Fibroblast of the aortic adventitia (primary cell): ENCODE measurements at places on chromosomes 11 and 22. TPM values are rescaled to one million over a fixed set of nuclear protein-coding genes. Genes with fewer than 3 reads are reported as not detected.

LRRC51 gene
- total RNA-seq, result 0.98 and 8.9 TPM in 2 replicates

MUC15 gene
- total RNA-seq, result 0.25 TPM in 1 of 2 replicates, not detected in the other

KRTAP5-2 gene
- total RNA-seq, result not detected in 2 replicates

LDHAL6A gene
- total RNA-seq, result not detected in 2 replicates

DNA sequence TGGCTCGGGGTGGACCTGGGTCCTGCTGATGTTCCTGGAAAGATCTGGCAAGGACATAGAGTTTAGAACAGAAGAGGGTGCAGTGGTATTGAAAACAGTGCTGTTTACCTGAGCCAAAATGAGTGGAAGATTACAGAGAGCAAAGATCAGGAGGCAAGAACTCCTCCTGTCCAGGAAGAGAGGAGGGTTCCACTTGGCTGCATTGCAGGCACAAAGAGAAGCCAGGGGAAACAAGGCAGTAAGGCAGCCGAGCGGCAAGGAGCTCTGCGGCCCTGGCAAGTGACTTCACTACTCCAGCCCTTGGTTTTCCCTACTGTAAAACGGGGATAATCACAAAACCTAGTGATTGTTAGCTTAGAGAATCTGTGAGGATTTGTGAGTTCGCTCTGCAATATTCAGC, 3.7 kb upstream of the PACSIN2 start:
- DNase-seq, result no peak

- no peak for DNase-seq
These were observed 738.3 kb upstream of the KIRREL3 start for GRCh38 chr11:127738771-127739286.

DNA sequence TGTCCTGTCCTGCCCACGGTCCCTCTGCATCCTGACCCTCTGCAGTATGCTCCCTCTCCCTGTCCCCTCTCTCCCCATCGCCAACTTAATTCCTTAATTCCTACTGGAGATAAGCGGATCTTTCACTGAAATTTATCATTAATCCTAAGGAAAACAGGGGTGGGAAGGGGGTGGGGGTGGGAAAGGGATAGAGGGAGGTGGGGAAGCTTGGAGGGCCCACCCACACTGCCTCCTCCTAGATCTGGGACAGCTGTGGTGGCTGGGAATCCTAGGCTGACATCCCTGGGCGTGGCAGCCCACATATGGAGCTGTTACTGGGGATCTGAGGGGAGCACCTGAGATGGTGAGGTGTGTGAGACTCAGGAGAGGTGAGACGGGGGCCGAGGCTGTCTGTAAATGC, 14.4 kb downstream of the NECTIN1 start:
- no peak for DNase-seq

DNA sequence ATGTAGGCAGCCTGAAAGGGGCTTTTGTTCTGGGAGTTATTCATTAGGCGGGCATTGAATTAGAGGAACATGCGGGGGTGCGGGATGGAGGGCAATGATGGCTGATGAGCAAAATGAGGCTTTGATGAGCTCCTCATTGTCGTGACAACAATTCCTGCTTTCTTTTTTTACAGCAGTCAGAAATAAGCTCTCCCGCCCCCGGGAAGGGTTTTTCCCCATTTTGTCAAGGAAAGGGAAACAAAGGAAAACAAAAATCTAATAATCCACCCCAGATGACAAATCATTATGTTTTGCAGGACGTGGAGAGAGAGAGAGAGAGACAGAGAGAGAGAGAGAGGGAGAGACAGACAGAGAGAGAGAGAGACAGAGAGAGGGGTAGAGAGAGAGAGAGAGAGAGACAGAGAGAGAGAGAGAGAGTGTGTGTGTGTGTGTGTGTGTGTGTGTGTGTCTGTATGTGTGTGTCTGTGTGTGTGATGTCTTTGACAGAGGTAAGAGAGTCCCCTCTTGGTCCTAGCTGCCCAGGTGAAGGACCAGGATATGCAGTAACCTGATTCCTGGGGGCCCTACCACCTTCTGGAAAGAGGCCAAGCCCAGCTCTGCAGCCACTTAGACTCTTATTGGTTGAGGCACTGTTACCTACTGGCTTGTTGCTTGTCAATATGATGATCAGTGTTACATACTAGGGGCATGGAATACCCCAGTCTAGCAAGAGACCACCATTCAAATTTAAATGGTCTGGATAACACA, 46.7 kb upstream of the PARVA start:
- DNase-seq, result peak; percentile 20

DNA sequence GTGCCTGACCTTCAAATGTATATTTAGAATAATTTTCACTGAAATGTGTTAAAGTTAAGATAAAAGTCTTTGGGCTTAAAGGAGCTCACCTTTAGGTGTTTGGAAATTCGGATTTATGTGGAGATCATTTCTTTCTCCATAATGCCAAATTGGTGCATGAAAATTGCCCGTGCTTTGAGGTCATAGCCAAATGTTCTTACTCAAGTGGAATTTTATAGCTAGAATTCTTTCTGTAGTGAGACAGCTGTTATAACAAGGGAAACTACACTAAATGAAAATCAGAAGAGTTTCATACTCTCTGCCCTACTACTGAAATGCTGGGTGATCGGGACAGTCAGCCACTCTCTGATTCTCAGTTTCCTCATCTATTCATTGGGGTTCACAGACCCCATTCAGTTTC, 89.5 kb upstream of the DBX1 start:
- DNase-seq, result no peak

GRCh38 chr11:122617926-122618325, 37.6 kb upstream of the UBASH3B start:
- no peak for DNase-seq

RIN1 gene
- total RNA-seq, result 10.1 and 45.3 TPM in 2 replicates

- no peak for DNase-seq
These were observed 1.9 kb upstream of the NDUFC2 start for GRCh38 chr11:78081583-78081982.

OR2AT4 gene
- total RNA-seq, result under 0.01 TPM in 1 of 2 replicates, not detected in the other
